Fibroblast of skin of left biceps (primary cell): ENCODE measurements at places on chromosomes 16 and 17.

GRCh38 chr17:30933966-30934365 is 12.2 kb downstream of the ADAP2 start:
- no peak for DNase-seq

- DNase-seq, result no peak
These were observed 63.0 kb downstream of the BAIAP2 start for GRCh38 chr17:81097943-81098308.

GRCh38 chr17:76278952-76279741 is 14.0 kb downstream of the UBALD2 start:
- peak; percentile 26 for DNase-seq

DNA sequence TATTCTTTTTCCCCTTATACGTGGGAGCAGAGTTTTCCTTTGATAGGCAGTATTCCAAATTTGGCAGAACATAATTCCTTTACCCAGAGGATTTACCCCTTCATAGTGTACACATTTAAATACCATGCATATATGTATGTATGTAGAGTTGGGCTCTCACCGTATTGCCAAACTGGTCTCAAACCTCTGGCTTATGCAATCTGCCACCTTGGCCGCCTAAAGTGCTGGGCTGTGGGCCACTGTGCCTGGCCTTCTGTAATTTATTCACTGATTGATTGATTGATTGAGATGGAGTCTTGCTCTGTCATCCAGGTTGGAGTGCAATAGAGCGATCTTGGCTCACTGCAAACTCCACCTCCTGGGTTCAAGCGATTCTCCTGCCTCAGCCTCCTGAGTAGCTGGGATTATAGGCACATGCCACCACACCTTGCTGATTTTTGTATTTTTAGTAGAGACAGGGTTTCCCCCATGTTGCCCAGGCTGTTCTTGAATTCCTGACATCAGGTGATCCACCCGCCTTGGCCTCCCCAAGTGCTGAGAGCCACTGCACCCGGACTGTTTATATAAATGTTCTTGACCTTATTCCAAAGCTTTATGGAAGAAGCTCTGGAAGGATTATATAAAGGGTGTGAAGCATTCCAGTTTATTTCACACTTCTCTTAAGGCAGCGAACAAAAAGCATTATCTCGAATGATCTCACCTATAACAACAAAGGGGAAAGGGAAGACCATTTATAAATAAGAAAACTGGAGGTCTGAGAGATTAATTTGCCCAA is 14.9 kb downstream of the GLG1 start:
- DNase-seq, result no peak

DNA sequence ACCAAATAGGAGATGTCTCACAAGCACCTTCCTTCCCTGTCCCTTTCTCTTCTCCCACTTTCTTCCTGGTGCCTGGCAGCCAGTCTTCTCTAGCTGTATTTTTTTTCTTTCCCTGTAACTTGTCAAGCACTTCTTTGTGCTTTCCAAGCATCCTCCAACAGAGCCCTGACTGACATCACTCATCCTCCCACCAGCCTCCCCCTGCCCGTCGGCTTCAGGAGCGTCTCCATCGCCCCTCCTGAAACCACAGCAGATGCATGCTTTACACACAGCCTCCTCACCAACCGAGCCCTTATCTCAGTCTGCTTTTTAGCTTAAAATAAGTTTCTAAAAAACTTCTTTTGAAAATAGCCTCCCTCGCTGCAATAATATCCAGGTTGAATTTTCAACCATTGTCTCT is 268.7 kb upstream of the CDH5 start:
- no peak for DNase-seq

DNA sequence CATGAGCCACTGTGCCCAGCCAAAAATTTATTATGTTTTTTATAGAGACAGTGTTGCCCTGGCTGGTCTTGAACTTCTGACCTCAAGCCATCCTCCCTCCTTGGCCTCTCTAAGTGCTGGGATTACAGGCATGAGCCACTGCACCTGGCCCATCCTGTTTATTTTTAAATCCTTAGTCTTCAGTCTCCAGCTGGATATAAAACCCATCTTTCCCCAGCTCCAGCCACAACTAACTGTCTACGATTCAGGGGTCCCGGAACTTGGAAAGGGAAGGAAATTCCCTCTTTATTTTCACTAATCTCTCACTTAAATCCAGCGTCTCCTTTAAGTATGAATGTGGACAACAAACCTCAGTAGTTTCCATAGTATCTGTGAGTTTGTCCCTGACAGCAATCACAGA is 62.2 kb downstream of the IQCK start:
- DNase-seq, result no peak

DNA sequence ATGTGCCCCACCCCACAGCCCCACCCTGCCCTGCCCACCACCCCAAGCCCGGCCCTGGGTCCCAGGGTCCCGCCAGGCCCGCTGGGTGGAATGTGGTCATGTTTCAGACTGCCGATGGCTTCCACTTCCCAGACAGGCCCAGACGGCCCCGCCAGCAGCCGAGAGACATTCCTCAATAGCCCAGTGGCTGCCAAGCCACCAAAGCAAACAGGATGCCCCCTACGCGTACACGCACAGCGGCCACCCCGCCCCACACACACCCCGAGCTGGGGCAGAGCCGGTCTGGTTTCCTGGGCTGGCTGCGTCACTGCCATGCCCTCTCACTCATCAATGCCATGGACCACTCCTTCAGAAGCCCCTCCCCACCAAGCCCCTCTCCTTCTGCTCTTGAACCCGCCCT is 1.2 kb upstream of the KRT17 start:
- no peak for DNase-seq
